ENCODE measurements at places on chromosomes 2 and 18.

GRCh38 chr2:9189901-9190300 lies 16.7 kb upstream of the ASAP2 start:
- no peak for DNase-seq

DNA sequence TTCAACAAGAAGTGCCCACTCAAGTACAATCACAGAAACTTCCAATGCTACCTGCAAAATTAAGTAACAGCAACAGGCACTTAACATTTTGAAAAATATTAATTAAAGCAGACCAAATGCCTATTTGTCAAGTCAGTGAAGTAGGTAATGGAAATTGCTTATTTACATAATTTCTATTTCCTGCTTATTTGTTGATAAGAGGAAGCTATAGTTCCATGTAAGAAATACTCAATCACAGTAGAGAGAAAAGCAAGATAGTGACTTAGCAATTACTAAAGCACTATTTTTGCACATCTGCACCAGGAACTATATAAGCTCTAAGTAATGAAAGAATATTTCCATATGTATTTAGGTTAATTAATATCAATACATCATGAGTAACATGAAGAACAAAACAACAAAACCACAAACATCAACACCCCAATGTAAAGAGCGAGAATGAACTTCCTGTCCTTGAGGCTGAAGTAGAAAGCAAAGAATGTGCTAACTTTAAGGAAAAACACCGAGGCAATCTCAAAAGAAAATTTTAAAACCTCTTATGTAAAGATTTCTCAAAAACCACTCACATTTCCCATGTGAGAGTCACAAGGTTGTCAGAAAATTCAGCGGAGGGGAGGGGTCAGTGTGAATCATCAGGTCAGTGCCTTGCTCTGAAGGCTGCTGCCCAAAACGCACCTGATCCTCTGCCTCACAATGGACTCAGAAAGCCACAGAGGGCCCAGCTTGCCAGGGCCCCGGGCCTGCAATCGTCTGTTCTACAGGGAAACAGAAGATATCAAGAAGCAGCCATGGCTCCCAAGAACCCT lies 12.5 kb downstream of the NPC1 start:
- no peak for DNase-seq

- DNase-seq, result no peak
These were observed 31.0 kb downstream of the GKN2 start for GRCh38 chr2:68921646-68922045.

GRCh38 chr2:172273910-172274571 lies 153.3 kb upstream of the ITGA6 start:
- DNase-seq, result no peak

DNA sequence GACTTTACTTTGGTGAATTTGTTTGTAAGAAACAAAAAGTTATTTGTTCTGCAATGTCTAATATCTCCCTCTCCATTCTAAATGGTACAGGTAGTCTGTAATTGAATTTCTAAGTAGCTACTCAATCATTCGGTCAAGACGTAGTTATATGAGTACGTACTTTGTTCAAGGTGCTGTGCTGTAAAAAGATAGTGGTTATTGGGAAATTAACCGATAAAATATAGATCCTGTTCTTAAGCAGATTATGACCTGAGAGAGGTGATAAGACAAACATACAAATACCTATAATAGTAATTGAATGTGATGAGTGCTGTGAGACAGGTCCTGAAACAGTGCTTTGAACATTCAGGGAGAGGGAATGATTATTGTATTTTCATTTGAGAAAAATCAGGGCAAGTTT lies 7.1 kb downstream of the NCOA1 start:
- no peak for DNase-seq

DNA sequence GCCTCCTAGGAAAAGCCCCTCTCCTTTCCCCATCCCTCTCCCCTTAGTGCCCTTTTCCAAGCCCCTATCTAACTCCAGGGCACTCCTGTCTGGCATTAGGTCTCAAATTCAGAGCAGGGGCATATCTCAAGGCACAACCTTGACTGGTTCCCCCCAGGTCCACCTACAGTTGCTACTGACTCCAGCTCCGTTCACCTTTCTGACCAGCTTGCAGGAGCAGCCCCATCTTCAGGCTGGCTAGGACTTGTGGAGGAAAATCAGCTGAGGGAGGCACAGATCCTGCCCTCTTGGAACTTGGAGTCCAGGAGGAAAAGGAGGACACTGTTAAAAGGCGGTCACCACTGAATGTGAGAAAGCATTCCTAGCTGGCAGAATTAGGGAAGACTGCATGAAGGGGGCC lies 152.4 kb downstream of the ZFP36L2 start:
- DNase-seq, result no peak

GRCh38 chr2:3451926-3452671 lies 67.2 kb downstream of the ADI1 start:
- no peak for DNase-seq

GRCh38 chr2:190318931-190319554 lies 583 bp downstream of the HIBCH start:
- DNase-seq, result no peak

DNA sequence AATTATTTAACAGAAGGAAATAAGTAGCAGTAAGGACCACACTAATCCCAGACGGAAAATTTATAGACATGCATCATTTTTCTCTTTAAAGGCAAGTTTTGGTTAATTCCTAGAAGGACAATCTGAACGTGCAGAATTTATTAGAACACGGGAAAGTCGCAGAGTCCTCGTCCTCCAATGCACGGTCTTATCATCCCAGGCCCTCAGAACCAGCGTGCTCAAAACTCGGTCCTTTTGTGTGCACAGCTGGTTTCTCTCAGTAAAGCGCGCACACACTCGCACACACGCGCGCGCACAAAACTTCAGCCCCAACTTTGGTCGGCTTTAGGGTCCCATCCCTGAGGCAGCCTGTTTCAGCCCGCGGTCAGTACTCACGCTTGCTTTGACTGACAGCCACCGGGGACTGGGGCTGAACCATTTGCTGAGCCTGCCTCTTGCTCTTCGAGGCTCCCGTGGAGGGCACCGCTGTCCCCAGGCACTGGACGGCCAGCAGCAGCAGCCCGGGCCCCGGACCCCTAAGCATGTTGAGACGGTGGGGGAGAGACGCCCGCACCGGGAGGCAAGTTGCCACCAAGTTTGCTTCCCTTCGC lies 493 bp downstream of the FN1 start:
- no peak for DNase-seq

GRCh38 chr2:22748909-22749308 lies 636.1 kb upstream of the KLHL29 start:
- DNase-seq, result no peak

- no peak for DNase-seq
These were observed 17.7 kb downstream of the NXPH2 start for GRCh38 chr2:138762533-138762932.

- DNase-seq, result no peak
These were observed 274.5 kb downstream of the BCL11A start for GRCh38 chr2:60278906-60279305.

DNA sequence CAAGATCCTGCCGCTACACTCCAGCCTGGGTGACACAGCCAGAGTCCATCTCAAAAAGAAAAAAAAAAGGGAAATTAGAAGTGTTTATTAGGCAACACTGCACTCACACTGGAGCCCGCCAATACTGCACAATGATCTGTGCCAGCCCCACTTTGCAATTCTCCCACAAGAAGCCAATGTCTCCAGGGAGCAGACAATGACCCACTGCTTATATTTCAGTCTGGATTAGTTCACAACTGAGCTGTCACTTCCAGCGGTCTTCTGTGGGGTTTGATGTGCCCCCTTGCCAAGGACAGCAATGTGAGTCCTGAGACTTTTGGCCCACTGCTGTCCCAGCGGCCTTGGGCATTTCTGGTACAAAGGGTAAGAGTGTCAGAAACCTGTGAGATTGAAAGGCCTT lies 85.6 kb upstream of the PPM1B start:
- DNase-seq, result no peak
